ENCODE measurements at places on chromosomes 13 and 19. TPM values are rescaled to one million over a fixed set of nuclear protein-coding genes. Genes with fewer than 3 reads are reported as not detected.
A peak's percentile ranks its signal among the peaks of the same experiment; 100 is the strongest.

DNA sequence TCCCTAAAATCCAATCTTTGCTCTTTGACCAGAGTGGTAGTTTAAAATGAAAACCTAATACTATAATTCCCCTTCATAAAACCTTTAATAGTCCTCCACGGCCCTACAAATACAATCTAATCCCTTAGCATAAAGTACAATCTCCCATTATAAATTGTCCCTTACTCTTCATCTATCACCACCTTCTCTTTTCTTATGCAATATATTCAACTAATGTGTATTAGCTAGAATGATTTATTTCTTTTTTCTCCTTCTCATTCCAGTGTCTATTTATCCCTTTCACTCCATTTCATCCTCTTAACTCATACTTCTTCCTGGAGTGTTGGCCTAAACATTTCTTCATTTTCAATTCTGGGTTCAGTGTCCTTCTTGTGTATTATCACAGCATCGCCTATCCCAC lies 872.1 kb upstream of the PCDH20 start:
- no peak for DNase-seq

- DNase-seq, result no peak
Observed at GRCh38 chr13:20462533-20462915, 63.1 kb downstream of the CRYL1 start.

GRCh38 chr13:95813139-95813538 lies 136.2 kb downstream of the DNAJC3 start:
- DNase-seq, result no peak

GRCh38 chr19:41994994-41995958 lies 1.2 kb upstream of the ATP1A3 start:
- no peak for DNase-seq

DNA sequence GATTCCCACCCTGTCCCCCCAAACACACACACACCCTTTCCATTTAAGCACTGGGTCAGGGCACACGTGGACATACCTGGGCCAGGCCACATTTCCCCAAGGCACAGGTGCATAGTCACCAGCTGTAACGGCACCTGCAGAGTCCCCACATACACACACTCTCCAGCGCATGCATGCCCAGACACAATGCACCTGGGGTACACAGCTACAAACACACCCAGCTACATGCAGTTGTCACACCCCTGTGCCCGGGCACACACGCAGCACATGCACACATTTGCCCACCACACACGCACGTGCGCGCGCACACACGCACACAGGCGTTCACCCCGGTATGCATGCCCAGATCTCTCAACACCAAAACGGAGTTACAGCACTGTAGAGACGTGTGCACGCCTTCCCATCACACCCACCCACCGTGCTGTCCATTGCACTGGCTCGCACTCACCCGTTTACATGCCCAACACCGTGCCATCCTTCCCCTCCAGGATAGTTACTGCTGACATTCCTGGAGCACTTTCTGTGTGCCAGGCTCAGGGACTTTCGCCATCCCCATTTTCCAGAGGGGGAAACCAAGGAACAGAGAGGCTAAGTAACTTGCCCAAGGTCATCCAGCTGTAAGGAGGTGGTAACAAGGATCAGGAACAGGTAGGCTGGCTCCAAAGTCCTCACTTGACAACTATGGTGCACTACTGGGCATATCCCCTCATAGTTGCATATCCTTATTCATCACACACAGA lies 749 bp upstream of the SHANK1 start:
- no peak for DNase-seq

DNA sequence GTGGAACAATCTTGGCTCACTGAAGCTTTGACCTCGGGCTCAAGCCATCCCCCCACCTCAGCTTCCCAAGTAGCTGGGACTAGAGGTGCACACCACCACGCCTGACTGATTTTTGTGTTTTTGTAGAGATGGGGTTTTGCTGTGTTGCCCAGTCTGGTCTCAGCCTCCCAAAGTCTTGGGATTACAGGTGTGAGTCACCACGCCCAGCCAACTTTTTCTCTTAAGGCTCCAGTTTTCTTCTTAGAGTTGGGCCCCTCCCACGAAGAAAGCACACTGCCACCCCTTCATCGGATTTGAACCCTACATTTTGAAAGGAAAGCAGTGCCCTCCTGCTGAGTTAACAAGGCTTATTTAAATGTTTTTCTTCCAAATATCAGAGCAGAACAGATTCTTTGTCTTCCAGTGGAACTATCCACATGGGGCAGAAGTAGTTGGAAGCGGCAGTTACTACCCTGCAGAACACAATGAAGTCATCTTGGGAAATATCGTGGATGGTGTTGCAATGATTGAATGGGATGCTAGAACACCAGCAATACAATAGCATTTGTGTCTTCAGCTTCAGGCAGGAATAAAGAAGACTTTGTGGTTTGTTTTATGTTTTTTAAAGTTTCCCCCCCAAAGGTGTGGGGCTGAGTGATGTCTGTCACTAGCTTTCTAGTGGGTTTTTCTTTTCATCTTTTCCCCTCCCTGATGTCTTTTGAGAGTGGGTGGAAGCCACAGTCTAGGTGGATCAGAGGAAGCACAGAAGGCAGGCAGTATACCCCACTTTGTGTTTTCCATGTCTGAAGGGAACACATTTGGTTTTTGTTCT lies 8.9 kb downstream of the ACTN4 start:
- DNase-seq, result peak; percentile 54

- DNase-seq, result no peak
Observed at GRCh38 chr13:40792284-40793051, 3.1 kb downstream of the SLC25A15 start.

- DNase-seq, result no peak
Observed at GRCh38 chr13:75521956-75522355, 15.7 kb downstream of the COMMD6 start.

DNA sequence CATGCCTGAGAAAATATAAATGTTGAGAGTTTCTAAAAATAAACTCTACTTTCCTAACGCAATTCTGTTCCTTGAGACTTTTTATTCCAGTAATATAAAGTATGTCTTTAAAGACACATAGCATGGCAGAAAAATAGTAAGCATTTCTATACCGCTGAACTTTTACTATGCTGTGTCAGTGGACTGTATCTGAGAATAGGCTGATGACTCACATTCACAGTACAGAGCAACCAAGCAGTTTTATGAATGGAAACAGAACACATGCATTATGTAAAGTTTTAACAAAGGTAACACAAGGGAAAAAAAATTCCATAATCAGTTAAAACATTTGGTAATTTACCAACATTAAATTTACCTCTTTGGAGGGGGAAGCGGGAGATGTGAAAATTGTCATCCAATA lies 38.4 kb downstream of the ZDHHC20 start:
- DNase-seq, result no peak

DNA sequence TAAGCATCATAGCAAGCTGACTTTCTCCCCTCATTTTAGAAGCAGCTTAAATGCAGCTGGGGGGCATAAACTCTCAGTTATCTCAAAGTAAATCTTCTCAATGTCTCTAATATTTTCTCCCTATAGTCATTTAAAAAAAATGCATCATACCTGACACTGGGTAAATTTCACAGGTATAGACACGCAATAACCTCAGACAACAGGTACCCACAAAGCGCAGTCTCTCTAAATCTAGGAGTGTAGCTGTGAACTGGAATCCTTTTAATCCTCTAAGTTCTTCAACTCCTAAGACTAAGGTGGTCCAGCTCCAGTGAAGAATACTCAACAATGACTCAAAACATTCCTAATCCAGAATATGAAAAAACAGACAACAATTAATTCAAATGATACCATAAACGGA lies 141.2 kb downstream of the MYCBP2 start:
- DNase-seq, result no peak

DNA sequence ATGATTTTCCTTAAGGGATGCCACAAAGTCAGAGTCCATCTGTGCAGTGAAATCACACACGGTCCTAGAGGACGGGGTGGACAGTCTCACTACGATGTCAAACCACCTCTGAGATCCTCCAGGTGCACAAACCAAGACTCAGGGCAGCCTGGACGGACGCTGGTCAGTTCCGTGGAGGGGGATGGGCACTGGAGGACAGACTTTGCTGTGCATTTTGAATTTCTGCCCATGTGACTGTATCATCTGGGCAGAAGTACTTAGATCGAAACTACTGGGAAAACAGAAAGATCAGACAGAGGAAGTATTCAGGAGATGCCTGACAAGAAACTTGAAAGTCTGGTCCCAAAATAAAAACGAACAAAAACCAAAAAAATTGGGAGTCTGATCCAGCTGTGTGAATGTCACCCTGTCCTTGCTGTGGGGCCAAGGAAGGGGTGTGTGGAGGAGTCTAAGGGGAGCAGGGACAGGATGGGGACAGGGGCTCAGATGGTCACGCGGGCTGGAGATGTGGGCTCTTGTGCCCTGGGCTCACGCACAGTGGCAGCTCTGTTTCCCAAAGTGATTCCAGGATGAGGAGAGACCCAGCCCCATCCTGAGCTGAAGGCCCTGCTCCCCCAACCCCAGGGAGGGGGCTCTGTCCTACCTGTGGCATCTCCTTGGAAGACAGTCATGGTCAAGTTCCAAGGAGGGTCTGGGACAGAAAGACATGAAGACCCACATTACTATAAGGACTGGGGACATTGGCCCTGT lies 1.5 kb downstream of the SIGLEC8 start:
- DNase-seq, result no peak

DNA sequence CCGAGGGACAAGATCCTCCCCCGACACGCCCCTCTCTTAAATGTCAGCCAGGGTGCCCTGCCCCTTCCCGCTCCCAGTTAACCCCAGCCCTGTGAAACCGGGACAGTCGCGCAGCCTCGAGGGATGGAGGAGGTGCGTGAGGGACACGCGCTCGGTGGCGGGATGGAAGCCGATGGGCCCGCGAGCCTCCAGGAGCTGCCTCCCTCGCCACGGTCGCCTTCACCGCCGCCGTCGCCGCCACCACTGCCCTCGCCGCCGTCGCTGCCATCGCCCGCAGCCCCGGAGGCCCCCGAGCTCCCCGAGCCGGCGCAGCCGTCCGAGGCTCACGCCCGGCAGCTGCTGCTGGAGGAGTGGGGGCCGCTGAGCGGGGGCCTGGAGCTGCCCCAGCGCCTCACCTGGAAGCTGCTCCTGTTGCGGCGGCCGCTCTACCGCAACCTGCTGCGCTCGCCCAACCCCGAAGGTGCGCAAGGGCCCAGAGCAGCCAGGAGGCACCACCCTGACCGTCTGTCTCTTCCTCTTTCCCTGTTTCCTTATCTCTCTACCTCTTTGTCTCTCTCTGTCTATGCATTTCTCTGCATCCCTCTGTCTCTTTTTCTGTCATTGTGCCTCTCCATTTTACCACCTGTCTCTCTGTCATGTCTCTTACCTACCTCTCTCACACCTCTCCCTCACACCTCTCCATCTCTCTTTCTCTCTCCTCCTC lies at the start of gene NCCRP1:
TSS of gene NCCRP1 (plus strand) at position 105 of the 703 bp plus-strand sequence. CDS start at position 124, 19 bp downstream.
- no peak for DNase-seq

- no peak for DNase-seq
Observed at GRCh38 chr19:7540761-7541474, 5.4 kb downstream of the PNPLA6 start.

- DNase-seq, result no peak
Observed at GRCh38 chr13:33168321-33168960, 117.1 kb downstream of the STARD13 start.

- no peak for DNase-seq
Observed at GRCh38 chr19:38321646-38322196, 2.1 kb downstream of the KCNK6 start.

- DNase-seq, result no peak
Observed at GRCh38 chr13:36806102-36806501, 12.9 kb upstream of the RFXAP start.

DNA sequence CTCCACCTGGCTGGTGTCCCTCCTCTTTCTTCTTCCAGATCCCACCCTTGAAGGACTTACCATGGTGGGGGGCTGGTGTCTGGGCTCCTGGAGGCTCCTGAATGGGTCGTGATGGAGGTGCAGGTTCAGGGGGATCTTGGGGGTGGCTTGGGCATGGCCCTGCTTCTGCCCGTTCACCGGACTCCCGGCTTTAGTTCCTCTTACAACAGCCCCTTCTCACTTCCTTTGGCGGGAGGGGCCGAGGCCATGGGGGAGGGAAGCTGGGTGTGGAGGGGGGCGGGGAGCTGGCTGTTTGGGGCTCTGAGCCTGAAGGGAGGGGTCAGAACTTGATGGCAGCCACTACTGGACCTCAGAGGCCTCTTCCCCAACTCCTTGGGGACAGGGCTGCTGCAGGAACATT lies at the start of gene MYO1F:
TSS of gene MYO1F (minus strand) at position 196 of the 400 bp plus-strand sequence. CDS start at position 63, 133 bp downstream.
- no peak for DNase-seq

- no peak for DNase-seq
Observed at GRCh38 chr13:44140888-44141724, 232.5 kb upstream of the SERP2 start.

DNA sequence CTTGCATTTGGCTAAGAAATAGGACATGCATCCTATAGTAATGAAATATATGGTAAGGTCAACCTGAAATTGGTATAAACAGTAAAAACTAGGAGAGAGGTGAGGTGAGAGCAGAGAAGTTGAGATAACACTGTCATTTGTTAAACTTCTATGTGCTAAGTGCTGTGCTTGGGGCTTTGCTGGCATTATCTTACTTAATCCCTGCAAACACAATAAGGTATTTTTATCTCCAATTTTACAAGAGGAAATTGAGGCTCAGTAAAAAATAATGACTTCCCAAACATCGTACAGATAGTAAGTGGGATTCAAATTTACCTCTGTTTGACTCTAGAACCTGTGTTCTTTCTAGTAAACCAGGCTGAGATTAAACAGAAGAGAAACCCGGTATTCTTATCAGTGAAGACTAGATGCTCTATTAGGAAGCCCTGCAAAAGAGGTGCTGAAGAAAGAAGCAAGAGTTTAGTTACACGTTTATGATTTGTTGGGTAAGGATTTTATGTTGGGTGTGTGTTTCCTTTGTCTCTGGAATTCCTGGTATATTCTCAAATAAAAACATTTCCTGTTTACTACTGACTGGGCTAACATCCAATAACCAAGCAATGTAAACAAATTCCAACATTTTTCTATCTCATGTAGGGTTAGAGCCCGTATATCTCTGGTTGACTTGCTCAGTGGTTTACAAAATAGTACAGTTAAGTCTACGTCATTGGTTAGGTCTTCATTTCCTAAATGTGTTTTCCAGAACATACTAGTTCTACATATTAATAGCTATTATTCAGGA lies 137.3 kb upstream of the FNDC3A start:
- DNase-seq, result no peak

DNA sequence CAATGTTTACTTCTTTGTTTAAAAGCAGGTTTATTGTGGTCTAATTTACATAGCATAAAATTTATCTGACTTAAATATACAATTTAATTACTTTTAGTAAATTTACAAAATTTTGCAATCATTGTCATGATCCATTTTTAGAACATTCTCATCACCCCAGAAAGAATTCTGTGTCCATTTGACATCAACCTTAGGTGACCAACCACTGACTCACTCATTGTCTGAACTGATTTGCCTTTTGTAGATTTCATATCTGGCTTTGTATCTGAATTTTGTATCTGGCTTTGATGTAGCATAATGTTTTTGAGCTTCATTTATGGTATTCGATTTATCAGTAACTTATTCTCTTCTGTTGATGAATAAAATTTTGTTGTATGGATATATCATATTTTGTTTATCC lies 40.4 kb downstream of the EDNRB start:
- no peak for DNase-seq

- no peak for DNase-seq
Observed at GRCh38 chr13:65417953-65418352, 1812.2 kb downstream of the PCDH9 start.

HIPK4 gene
- 0.10 TPM for total RNA-seq

TBXA2R gene
- 1.2 TPM for total RNA-seq

FOSB gene
- total RNA-seq, result 21.2 TPM

BEST2 gene
- total RNA-seq, result 0.99 TPM

FAM216B gene
- total RNA-seq, result not detected

YJEFN3 gene
- total RNA-seq, result 0.69 TPM

ZNF229 gene
- total RNA-seq, result 8.5 TPM

DZIP1 gene
- total RNA-seq, result 16.1 TPM

PIP5K1C gene
- 8.9 TPM for total RNA-seq

CHAMP1 gene
- total RNA-seq, result 7.7 TPM

PLVAP gene
- total RNA-seq, result 10.9 TPM

PNMA8B gene
- 4.8 TPM for total RNA-seq

CABP5 gene
- not detected for total RNA-seq

Data from skin of body (tissue), 3 donors.